ENCODE measurements at places on chromosomes 4 and X. TPM values are rescaled to one million over a fixed set of nuclear protein-coding genes. Genes with fewer than 3 reads are reported as not detected.

- H3K4me1 ChIP-seq = no peaks in the 10 kb centered on the region
- no peaks in the 10 kb centered on the region for H3K36me3 ChIP-seq
- no peak overlapping the region for H3K4me3 ChIP-seq
- H3K27me3 ChIP-seq = peaks cover 10% of the 10 kb centered on the region
- no peak overlapping the region for H3K27ac ChIP-seq
- no peak for DNase-seq
These were observed 54.8 kb upstream of the RBMXL3 start for GRCh38 chrX:115134382-115134781.

DNA sequence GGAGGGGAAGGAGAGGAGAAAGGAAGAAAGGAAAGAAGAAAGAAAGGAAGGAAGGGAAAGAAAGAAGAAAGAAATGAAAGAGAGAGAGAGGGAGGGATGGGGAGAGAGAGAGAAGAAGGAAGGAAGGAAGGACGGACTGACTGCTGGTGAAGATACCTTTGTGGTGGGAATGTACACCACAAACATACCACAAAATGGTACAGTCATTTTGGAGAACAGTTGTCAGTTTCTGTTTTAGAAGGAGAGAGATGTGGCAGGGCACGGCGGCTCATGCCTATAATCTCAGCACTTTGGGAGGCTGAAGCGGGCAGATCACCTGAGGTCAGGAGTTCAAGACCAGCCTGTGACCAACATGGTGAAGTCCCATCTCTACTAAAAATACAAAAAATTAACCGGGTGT lies 40.0 kb upstream of the SHISA3 start:
- H3K36me3 ChIP-seq = no peaks in the 10 kb centered on the region
- no peaks in the 10 kb centered on the region for H3K27me3 ChIP-seq
- no peaks in the 10 kb centered on the region for H3K4me1 ChIP-seq
- H3K27ac ChIP-seq = no peak overlapping the region

GRCh38 chr4:158043971-158044618 lies 128.7 kb downstream of the GASK1B start:
- H3K27me3 ChIP-seq = no peaks in the 10 kb centered on the region
- H3K4me3 ChIP-seq = no peak overlapping the region
- no peaks in the 10 kb centered on the region for H3K36me3 ChIP-seq

ADGRG2 gene
- total RNA-seq = 0.21 TPM
